ENCODE measurements at places on chromosomes 7 and 10.

- no peak for DNase-seq
These were observed 27.7 kb upstream of the FKBP9 start for GRCh38 chr7:32929430-32930143.

DNA sequence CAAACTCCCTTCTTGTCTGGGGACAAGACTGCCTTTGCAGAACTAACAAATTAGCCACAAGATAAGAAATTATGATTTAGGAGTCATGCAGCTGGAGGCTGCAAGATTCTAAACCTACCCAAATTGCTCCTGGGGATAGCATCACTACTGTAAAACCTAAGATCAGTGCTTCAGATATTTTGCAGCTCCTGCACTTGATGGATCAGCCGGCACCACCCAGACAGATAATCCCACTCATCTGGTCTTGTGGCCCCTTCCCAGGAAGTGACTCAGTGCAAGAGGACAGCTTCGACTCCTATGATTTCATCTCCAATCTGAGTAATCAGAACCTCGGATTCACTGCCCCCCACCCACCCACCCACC is 181.9 kb downstream of the AKR1D1 start:
- DNase-seq: no peak

- no peak for DNase-seq
These were observed 105.3 kb downstream of the CXCL12 start for GRCh38 chr10:44279426-44280126.

GRCh38 chr7:47565640-47566250 is 16.2 kb downstream of the TNS3 start:
- DNase-seq: no peak

GRCh38 chr10:90504172-90504571 is 353.7 kb downstream of the HTR7 start:
- DNase-seq: no peak

DNA sequence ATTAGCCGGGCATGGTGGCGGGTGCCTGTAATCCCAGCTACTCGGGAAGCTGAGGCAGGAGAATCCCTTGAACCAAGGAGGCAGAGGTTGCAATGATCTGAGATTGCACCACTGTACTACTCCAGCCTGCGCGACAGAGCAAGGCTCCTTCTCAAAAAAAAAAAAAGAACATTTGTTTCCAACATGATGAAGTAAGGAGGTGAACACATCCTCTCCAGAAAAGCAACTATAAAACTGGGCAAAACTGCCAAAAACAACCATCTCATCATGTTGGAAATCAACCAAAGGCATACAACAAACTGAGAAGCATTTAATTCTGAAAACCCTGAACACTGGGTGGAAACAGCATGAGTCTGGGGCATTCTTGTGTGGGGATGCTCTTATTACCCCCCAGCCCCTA is 14.3 kb downstream of the PRTFDC1 start:
- DNase-seq: no peak

DNA sequence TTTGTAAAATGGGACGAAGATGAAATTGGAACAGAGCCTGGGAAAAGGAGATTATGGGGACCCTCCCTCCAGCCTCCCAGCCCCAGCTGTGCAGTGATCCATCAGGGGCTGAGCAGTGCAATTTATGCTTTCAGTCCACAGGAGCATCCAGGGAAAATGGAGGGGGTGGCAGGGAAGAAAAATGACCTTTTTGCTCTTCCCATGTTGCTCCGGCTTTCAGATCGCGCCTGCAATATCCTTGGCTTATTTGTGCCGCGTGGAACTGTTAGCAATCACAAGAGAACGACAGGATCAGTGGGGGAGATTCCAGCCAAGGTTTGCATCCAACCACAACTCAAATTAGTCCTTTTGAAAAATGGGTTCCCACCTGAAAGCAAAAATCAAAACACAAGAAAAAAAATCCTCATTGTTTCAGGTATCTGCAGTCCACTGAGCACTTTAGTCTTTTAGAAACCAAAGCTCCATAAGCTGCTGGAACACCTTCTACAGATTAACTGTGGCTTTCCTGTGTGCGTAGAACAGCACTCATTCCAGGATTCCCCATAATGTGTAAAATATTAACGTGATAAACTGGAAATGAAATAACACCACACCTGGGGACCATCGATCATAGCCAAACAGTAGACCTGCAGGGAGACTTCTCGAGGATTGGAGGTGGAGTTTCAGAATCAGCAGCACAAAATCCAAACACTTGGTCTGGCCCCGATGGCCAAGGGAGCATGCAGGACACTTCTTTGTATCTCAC is 30.7 kb upstream of the SFMBT2 start:
- no peak for DNase-seq

DNA sequence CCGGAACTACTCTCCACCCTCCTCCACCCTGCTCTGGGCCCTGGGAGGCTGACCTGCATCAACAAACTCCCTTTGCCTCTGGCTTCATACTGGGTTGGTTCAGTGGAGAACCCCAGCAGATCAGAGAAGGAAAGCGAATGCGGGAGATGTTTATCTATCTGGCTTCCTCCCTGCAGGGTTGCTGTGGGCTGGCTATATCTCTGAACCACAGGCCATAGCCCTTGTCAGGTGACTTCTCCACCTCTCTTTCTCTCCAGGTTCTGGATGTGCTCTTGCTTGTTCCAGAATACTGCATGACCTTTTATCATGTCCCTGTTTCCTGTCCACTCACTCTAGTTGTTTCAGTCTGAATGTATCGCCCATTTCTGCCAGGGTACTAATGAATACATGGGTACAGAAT is 51.7 kb upstream of the IFRD1 start:
- DNase-seq: no peak

GRCh38 chr10:43595739-43596298 is 10.4 kb upstream of the ZNF485 start:
- DNase-seq: no peak

DNA sequence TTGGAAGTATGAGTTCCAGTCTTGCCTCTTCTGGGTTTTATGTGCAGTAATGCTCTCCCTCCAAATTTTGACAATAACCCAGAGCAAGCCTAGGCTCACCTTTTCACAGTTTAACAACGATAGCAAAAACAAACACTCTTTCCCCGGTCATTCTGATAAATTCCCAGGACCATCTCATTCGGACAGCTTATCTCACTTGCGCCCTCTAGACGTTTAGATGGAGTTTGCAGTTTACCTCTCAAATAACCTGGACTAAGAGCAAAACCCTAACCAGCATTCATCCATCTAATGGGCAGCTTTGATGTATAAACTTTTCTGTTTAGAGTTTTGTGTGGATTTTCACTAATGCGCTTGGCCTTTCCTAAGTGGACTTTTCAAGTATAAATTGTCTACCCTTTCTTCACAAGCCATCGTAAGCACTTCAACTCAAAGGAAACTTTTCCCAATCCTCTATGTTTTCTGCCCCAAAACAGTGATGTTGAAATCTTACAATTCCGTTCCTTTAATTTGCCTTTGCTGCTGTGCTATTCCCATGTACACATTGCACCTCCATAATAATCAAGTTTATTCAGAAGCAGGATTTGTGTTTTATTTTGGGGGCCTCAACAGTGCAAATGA is 114.9 kb downstream of the HDAC9 start:
- DNase-seq: peak; percentile 61

DNA sequence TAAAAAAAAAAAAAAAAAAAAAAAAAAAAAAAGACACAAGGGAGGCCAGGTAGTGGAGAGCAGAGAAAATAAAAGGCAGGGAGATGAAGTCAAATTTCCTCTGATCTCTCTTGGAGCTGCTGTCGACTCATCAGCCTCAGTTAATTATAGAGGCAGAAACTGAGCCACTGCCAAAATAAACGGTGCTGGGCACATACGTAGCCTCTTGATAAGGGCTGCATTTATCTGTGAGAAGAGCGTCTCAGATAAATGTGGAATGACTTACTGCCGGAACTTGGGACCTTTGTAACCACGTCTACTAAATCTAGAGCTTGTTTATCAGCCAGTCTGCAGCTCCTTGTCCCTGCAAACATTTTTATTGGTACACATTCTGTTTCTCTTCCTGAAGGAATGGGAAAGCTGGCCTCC is 162.3 kb downstream of the BAMBI start:
- no peak for DNase-seq

DNA sequence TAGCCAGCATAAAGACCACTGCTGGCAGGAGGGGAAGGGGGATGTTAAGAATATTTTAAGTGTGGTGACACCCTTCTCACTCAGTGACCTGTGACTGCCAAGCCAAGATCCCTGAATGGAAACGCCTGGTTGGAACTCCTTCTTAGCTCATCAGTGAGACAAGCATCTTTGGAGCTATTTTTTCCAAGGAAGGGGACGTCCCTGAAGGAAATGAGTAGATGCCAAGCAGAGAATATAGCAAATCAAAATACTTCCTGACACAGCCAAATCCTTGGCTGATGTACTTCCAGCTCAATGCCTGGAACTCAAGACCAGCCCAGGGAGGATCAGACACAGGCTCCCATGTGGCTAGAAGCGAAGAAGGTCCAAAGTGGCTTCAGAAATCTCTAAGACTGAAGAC is 82.2 kb downstream of the SORBS1 start:
- DNase-seq: no peak

DNA sequence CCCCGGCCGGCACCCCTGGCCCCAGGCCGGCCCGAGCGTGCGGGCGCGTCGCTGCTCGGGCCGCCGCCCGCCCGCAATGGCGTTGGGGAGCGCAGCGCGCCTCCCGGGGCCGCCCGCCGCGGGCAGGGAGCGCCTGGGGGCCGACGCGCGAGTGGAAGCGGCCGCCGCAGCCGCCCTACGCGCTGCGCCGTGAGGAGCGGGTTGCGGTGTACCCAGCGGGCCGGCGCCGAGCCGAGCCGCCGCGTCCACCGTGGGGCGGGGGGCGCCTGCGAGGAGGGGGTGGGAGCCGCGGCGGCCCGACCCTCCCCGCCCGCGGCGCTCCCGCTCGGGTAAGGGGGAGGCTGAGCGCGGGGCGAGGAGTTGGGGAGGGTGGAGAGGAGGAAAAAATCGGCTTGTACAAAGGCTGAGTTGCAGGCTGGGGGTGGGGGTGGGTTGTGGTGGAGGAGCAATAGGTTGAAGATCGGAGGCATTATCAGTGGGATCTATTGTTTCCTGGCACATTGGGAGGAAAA is 473 bp downstream of the PPP1R9A start:
- DNase-seq: peak; percentile 39

- no peak for DNase-seq
These were observed 22.9 kb downstream of the GTF2IRD1 start for GRCh38 chr7:74476626-74477025.

Measured in NT2/D1 (cell line).